ENCODE measurements at places on chromosomes 6 and 20.

DNA sequence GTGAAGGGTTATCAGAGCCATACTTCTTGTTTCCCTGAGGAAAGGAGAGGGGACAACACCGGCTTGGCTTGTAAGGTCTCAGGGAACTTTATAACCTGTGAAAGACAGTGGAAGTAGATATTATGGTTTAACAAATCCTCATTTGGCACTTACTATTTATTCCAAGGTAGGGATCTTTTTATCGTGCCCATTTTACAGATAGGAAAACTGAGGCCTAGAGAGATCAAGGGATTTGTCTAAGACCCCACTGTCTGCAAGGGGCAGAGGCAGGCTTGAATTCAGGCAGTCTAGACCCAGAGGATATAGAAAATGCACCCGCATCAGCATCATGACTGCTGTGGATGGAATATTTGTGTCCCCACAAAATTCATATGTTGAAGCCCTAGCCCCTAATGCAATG is 118.4 kb upstream of the CST7 start:
- no peak for DNase-seq

DNA sequence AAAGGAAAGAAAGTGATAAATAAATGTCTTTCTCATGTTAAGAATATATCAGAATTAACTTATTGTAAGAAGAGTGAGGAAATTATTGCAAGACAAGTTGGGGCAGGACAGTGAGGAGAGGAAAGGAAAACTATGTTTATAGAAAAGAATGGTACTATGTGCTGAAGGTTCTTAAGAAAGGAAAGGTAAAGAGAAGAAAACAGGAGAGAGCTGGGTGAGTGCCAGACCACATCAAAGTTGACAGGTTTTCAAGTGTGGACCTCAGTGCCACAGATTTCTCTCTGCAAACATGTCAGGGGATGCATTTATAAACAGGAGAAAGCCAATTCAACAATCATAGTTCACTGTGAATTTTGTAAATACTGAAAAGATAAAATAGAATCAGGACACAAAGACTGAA is 439.2 kb downstream of the PKHD1 start:
- no peak for DNase-seq

DNA sequence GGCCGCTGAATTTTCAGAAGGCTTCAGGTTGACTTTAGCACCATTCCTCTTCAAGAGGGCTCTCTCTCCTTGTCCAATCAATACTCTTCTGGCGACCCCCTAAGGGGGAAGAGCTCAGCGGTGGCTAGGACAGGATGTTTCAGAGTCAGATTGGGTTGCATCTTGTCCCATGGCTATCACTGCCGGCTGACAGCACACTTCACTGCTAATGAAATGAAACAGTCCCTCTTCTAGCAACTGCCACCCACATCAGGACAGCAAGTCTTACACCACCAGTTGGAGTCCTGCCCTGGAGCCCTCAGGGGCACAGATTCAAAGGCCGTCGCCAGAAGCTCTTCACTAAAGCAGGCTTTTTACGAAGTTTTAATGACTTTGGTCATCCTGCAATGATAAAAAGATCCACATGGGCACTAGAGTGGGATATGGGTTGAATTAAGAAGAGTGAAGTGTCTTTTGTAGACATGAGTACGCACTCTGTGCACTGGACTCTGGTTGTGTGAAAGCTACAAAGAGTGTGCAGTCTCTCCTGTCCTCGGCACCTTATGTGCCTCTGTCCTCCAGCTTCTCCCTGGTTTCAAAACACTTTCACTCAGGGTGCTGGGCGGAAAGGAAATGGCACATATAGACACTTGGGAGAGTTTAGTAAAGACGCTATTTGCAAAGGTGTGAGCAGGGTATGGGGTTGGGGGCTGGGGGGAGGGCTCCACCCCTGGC is 66.1 kb upstream of the SLC22A16 start:
- no peak for DNase-seq

- no peak for DNase-seq
Observed at GRCh38 chr6:42551217-42551616, 12.6 kb upstream of the UBR2 start.

GRCh38 chr6:161985876-161986423 is 712.1 kb upstream of the AGPAT4 start:
- DNase-seq, result no peak

DNA sequence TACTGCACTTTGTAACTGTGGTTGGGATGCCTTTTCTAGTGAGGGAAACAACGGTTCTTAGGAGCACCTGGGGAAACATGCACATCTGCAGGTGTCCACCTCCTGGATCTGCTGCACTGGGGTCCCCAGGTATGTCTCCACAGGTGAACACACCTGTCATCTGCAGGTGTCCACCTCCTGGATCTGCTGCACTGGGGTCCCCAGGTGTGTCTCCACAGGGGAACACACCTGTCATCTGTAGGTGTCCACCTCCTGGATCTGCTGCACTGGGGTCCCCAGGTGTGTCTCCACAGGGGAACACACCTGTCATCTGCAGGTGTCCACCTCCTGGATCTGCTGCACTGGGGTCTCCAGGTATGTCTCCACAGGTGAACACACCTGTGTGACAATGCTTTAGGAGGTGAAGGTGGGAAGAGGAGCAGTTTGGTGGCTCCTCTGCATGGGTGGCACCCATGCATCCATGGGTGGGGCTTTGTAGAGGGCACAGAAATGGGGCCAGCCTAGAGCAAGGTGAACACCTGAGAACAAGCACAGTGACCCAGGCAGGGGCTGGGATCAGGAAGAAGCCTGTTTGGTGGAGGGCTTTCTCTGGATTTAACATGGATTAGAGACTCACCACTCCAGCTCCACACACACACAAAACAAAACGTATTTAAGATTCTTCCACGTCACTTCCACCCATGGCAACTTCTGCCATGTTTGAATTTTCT is 206.0 kb upstream of the CDH4 start:
- no peak for DNase-seq

All from stimulated activated CD4-positive, alpha-beta T cell treated with anti-CD3 and anti-CD28 coated beads, TNF-alpha, amount 100 ng/mL, for 24 hours (primary cell).